Thoracic aorta (tissue), 2 donors: ENCODE measurements at places on chromosomes 12 and 14.

- no peak for DNase-seq
Observed at GRCh38 chr14:29548948-29549370, 378.7 kb downstream of the PRKD1 start.

DNA sequence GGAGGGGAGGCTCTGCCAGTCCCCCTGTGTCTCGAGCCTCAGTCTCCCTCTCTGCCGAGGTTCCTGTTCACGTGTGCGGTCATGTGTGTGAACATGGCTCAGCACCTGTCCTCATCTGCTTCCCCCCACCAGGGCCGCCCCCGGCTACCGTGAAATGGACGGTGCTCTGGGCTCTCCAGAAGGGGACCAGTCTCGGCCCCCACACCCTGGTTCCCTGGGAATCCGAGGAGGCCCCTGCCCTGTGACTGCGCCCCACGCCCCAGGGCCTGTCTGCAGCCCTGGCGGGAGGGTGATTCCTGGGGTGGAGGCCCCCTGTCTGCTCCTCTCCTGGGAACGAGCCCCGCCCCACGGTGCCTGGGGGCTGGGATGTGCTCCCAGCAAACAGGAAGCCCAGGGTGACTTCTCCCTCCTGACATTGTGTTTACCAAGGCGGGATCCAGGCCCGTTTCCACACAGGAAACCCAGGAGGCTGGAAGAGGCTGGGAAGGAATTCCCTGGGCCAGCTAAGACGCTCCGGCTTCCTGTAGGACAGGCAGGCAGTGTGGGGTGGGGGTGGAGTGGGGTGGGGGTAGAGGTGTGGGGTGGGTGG, 46.6 kb downstream of the KIF26A start:
- DNase-seq, result no peak

GRCh38 chr12:121468499-121468801, 68.5 kb downstream of the RNF34 start:
- DNase-seq, result no peak

GRCh38 chr14:48490756-48491155, 815.4 kb upstream of the MDGA2 start:
- DNase-seq, result no peak

DNA sequence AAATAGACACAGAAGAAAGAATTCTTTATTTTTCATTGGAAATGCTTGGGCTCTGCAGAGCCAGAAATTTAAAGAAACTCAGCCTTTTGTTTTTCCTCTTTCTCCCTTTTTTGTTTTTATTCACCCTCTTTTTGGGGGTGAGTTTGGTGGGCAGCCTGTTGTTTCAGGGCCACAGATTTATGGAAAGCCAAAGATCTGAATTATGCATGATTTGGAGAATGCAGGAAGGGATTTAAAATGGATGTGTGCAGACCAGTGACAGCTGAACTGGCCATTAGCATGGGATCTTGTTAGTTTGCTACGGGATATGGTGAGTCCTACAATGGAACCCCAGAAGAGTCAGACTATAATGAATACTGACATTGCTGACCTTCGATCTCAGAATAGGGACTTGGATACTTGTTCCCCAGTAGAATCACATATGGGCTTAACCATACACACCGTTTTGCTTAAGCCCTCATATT, 7.7 kb upstream of the ATXN2 start:
- no peak for DNase-seq

DNA sequence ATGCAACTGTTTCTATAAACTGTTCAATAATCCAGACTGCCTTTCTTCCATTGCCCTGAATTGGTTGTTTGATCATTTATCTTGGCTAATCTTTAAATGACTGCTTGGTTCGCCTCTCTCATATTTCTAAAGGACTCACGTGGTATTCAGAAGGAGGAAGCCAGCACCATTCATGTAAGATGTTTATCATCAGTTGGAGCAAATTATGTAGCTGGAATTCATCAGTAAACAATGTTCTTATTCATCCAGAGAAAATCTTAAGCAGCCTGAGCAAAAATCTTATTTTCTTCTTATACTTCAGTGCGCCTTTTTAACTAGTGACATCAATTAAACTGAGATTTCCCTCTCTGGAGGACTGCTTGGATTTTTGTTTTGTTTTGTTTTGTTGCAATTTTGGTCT, 538.7 kb upstream of the TMEM132C start:
- DNase-seq, result no peak

- DNase-seq, result no peak
Observed at GRCh38 chr12:39145175-39145999, 240.0 kb upstream of the CPNE8 start.

DNA sequence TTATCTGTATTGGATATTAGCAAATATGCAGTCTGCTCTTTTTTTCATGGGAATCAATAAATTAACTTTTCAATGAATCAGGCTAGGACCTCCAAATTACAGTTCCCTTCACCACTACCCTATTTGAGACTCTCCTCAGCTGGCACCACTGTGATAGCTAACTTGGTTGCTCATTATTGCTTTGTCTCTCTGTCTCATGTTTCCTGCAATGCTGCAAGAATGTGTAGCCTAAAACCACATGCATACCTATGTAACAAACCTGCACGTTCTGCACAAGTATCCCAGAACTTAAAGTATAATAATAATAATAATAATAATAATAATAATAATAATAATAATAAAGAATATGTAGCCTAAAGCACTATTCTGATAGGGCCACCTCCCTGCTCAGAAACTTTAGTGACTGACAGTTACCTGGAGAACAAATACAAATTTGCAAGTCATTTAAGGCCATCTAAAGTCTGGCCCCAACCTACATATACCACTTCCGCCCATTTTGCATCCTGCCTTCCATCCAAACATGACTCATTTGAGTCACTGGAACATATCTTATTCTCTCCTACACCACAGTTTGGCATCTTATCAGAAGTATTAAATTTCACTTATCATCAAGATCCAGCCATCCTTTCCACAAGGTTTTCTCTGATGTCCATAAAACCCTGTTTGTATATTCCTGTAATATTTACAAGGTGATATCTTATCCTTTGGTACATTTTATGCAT, 215.1 kb downstream of the LRRK2 start:
- no peak for DNase-seq

- no peak for DNase-seq
Observed at GRCh38 chr12:130213249-130213648, 51.0 kb downstream of the FZD10 start.

- no peak for DNase-seq
Observed at GRCh38 chr14:33696165-33696564, 254.7 kb downstream of the EGLN3 start.

DNA sequence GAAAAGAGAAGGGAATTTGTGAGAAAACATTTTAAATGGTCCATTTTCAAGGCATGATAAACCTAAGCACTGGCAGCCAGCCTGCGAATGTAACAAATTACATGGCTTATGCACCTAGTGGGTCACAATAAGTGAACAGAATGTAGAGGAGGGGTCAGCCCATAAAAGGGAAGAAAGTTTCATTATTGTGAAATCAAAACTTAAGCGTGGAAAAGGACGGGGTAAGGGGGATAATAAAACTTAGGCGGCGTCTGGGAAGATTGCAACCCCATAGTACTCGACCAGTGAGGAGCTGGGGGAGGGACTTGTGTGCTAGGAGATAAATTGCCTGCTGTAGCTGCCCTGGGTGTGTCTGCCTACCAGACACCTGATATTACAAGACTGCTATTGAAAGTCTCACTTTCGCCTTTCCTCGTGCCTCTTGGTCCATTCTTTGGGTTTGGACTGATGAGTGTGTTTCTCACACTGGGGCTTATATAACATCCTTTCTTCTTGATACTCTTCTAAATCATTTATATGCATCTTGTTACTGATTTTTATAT, 40.6 kb downstream of the ZDHHC17 start:
- no peak for DNase-seq

- DNase-seq, result no peak
Observed at GRCh38 chr12:129579879-129580278, 323.9 kb downstream of the TMEM132D start.

GRCh38 chr14:47541662-47542061, 133.7 kb downstream of the MDGA2 start:
- no peak for DNase-seq

DNA sequence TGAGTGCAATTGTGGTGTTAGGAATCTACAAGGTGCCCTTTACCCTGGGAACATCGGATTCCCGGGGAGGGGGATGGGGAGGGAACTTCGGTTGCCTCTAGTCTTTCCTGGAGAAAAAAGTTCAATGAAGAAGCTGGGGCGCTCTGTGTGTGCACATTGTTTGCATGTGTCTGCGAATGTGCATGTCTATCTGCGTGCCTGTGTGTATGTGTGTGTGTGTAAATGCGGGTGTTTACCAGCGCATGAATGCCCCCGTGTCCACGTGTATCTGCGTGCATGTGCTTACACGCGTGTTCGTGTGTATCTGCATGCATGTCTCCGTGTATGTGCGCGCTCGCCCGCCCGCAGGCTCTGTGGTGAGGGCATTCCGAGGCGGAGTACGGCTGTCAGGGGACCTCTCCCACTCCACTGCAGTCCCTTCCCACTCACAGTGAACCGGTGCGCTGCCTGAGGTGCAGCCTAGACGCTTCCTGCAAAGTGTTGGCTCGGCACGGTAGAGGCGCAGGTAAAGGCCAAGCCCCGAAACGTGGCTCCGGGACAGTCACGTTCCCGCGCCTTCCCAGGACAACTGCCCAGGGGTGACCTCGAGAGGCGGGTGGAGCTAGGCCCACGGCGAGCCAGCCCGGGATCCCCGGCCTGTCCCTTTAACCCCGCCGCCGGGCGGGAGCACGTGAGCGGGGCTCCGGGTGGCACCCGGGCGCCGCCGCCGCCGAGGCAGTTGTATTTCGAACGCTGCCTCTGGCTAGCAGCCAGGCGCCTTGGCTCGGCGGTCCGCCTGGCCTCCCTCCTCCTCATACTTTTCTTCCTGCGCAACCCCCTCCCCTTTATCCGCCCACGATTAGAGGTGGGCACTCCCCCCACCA, 539 bp upstream of the HMGA2 start:
- DNase-seq, result no peak

GRCh38 chr12:19997656-19998400, 370.5 kb upstream of the PDE3A start:
- no peak for DNase-seq

DNA sequence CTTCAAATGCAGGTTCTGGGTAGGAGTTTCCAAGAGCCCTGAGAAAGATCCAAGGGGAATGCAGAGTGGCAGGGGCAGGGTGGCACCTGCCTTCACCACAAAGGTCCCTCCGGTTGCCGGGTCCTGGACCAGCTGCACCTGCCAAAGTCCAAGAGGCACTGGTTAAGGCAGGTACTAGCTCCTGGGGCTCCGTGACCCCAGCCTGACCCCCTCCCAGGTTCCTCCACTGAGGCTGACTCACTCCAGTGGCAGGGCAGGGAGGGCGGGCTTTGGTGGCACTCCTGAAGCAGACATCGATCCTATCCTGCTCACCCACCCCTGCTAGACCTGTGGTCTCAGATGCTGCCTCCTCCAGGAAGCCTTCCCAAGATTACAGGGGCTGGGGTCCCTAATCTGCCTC, 11.4 kb downstream of the RPS6KL1 start:
- DNase-seq, result no peak

GRCh38 chr14:68491793-68492192, 301.1 kb downstream of the ZFP36L1 start:
- DNase-seq, result no peak

- DNase-seq, result no peak
Observed at GRCh38 chr14:99950181-99950580, 115.0 kb upstream of the EVL start.

DNA sequence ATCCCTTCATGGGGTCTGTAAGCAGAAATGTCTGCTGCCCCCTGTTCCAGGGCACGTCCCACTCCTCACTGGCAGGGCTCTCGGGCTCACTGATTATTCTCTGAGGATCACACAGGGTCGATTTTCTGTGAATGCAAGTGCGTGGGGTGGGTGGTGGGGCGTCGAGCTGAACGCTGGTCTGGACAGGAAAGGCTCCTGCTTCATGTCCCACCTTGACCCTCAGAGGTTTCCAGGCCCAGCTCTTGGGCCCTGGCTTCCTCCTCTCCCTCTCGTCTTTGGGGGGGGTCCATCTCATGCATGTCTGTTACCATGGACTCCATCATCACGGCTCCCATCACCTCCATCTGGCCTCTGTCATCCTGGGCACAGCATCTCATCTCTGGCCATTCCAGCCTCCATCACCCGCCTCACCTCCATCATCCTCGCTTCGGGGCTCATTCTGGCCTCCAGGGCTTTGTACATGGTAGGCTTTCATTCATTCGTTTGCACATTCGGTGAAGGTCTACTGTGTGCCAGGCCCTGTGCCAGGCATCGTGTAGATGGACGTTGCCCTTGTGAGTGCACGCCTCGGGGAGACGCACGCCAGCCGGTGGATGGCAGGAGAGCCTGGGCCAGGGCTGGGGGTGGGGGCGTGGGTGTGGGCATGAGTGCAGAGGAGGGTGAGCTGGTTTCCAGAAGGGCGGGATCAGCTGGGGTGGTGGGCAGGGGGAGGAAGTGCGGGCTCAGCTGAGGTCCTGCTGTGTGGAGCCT, 34.7 kb downstream of the RTL1 start:
- no peak for DNase-seq

DNA sequence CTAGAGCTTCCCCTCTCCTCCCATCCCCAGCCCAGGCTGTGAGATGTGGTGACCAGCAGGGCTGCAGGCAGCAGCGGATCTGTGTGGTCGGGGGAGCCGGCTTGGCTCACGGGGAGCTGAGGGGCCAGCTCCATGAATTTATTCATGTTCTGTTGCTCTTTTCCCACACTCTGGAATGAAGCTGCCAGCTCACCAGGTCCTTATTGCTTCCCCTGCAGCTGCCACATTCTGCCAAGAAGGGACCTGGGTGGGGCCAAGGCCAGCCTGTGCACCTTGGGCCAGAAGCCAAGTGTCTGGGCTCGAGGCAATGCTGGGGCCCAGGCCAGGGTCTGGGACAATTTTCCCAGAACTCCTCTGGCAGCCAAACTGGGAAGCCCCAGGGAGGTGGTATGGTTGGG, 2.5 kb upstream of the C1QL4 start:
- DNase-seq, result no peak

DNA sequence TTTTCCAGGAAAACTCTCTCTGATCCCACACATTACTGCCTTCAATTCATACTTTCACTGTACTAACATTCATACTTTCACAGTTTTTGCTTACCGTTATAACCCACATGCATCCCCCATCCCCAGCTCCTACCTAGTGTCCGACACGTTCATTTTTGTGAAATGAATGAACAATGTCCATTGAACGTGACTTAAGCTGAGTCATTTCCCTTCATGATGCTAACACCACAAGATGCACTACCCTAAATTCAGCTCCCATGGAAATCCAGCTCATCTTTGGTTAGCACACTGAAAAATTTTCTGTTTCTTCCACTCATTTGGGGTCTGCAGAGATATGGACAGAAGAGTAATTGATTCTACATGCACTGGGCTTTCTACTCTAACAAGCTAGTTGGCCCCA, 84.7 kb downstream of the GALNT4 start:
- DNase-seq, result no peak
